ENCODE measurements at places on chromosomes 6 and 20.

- DNase-seq, result no peak
Observed at GRCh38 chr6:33757906-33758305, 11.2 kb upstream of the IP6K3 start.

DNA sequence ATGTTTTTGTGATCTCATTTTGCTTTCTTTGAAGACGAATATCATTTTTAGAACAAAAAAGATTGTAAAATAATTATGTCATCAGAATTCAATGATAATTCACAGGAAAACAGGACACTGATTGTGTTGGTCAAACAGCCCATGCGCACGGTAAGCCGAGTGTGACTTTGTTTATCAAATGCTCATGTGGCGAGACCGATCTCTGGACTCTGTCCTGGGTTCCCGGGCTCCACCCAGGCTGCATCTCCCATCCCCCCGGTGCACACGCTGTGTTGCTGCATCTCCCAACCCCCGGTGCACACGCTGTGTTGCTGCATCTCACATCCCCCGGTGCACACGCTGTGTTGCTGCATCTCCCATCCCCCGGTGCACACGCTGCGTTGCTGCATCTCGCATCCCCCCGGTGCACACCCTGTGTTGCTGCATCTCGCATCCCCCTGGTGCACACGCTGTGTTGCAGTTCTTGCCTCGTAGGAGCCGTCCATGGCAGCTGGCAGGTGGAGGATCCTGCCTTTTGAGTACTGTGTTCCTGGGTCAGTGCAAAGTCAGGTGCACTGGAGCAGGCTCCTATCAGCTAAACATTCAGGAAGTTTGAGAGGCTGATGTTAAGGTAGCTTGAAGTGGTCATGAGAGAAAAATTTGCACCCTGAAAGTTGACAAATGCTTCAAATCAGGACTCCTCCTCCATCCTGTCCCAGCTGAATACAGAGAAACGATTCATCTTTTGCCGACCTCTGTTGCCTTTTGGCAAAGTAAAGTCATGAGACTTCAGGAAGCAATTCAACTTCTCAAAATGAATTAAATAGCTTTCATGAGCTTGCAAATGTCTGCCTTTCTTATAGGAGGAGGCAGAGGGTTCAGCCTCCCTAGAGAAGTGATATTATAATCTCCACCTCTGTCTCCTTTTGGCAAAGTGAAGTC is 77.1 kb upstream of the FRMD1 start:
- DNase-seq, result no peak

GRCh38 chr6:8082954-8083858 is 19.0 kb upstream of the BLOC1S5 start:
- DNase-seq, result no peak

- no peak for DNase-seq
Observed at GRCh38 chr6:44699082-44699481, 311.6 kb downstream of the CDC5L start.

- DNase-seq, result peak; percentile 35
Observed at GRCh38 chr6:97440590-97441176, 157.7 kb upstream of the MMS22L start.

DNA sequence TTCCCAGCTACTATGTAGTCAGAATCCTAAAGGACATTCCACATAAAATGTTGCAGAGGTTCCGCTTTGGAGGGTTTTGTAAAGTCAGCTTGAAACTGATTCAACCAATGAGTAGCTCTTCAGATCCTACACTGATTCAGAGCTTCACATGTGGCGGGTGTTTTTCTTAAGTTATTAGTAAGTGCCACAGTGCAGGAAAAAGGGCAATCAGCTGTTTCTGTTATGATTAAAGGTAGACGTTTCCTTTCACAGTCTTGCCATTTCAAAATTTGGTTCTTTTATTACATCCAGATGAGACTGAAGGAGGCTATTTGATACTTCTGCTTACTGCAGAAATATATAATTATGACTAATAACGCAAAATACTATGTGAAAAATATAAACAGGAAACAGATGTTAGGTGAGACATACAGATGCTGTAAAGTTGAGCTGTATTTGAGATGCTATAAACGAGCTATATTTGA is 443.9 kb downstream of the CDKAL1 start:
- no peak for DNase-seq

DNA sequence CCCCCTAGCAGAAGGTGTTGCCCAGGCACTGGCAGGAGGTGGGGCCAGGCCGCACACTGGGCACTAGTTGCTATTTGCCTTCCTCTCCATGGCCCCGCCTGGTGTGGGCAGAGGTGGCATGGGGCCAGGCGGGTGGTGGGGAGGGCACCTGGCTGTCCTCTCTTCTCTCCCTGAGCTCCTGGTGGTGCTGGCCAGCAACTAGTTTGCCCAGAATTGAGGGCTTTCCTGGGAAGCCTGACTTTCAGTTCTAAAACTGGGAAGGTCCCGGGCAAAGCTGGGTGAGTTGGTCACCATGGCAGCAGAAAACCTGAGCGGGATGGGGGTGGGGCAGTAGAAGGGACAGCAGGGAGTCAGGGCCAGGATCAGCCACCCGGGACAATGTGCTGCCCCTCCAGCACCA is 48.2 kb downstream of the RBM38 start:
- no peak for DNase-seq

DNA sequence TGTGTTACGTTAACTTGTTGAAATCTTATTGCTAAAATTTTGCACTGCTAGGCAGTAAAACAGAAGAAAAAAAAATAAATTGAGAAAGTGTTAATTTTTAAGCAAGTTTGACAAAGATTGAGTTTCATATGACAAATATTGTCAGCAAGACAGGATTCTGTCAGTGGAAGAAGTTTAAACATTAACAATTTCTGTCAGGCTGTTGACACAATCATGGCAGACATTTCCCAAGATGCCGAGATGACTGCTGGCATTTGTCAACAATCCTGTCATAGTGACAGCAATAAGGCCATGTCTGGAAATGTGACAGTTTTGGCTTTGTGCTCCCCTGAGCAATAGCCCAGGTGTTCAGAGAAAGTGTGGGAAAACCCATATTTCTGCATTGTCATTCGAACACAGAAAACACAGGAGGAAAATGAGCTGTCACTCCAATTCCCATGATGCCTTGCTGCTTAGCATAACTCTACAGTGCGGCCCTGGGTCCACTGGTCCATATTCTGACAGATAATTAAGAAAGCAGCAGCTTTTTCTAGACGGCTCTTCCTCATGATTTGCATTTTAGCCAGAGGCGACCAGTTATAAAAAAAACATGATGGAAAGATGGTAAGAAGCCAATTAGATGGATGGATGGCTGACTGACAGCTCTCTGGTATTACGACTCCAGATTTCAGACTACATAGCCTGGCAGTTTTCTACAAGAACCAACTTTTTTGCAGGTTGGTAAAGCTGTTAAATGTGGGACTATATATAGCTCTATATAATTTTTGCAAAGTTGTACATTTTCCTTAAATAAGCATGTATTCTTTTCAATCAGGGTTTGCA is 43.6 kb upstream of the DEFB112 start:
- DNase-seq, result no peak

GRCh38 chr6:90004511-90004910 is 110.2 kb downstream of the GJA10 start:
- DNase-seq, result no peak

All from endothelial cell (in vitro differentiated cells).